ENCODE measurements at places on chromosomes 3 and 15. TPM values are rescaled to one million over a fixed set of nuclear protein-coding genes. Genes with fewer than 3 reads are reported as not detected.

- no peak for DNase-seq
These were observed 163.4 kb downstream of the ATG7 start for GRCh38 chr3:11435440-11436165.

DNA sequence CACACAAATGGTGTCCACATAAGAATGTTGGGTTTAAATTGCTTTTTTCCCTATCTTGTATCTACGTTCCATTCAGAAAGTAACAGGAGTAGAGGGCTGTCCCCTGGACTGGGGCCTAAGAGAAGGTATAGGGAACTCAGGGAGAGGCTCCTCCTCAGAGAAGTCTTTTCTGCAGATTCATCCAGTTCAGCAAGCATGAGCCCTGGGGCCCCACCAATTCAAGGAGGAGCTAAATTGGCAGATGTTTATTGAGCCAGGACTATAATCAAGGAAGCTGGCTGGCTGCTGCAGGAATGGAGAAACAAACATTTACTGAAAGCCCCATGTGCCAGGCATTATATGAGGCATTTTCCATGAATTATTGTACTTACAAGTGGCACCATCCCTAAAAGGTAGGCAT, 22.1 kb upstream of the LARS2 start:
- no peak for DNase-seq

DNA sequence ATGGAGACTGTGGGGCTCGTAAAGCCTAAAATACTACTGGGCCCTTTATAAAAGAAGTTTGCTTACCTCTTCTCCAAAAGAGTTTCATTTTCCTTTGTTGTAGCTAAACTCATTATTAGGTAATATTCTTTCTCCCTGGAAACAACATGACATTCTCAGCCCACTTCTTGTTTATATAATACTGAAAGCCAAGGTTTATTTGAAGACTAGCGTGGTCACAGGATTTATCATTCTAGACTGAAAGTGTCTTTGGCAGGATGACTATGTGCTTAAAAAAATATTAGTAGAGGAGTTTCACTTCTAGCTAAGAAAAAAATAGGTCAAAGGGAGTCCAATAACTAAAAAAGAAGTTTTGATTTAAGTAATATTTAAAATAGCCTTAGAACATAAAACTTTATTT, 1085.2 kb upstream of the CADM2 start:
- DNase-seq: no peak

- no peak for DNase-seq
These were observed 7.8 kb downstream of the SMAD6 start for GRCh38 chr15:66709884-66710283.

GRCh38 chr3:41683666-41684350, 278.1 kb downstream of the ULK4 start:
- DNase-seq: no peak

DNA sequence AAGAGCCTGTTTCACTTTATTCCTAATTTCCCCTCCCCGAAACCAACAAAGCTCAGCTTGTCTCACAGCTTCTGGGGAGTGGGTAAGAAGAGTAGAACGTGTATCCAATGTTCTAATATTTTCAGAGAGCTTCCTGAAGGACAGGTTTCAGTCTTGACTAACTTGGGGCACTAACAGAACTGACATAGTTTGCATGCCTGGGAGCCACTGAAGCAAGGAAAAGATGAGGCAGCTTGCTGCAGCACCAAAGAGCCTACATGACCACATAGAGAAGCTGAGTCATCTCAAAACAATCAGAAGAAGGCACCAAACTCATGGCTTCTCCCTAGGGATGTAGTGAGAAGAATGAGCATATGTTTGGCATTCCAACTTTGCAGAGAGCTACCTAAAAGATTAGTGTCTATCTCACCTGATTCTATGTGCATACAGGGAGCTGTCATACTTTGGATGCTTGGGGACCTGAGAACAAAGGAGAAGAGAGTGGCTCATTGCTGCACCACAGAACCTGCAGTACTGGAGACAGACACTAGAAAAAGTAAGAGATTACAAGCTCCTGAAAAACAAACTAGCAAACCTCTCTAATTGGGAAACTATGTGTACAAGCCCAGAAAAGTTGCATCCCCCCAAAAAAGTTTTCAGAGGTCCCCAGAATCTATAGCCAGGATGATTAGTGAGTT, 86.9 kb downstream of the DCLK3 start:
- DNase-seq: no peak

DNA sequence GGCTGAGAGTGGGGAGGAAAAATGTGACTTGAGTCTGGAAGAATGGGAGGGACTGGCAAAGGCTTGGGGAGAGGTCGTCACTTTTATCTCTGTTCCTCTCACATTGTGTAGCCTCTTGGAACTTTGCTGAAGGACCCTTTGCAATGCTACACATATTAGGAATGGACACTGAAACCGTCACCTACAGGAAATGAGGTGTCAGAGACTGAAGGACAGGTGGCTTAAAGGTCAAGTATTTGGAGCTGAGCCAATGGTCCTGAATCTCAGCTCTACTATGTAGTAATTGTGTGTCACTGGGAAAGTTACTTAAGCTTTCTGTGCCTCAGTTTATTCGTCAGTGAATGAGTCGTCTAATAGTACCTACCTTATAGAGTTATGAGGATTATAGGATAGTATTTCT, 14.7 kb downstream of the MCTP2 start:
- DNase-seq: no peak

GRCh38 chr15:39144051-39144450, 436.8 kb upstream of the THBS1 start:
- DNase-seq: no peak

GRCh38 chr3:65348398-65348995, 660.7 kb upstream of the ADAMTS9 start:
- DNase-seq: no peak

GRCh38 chr3:122975163-122975923, 52.2 kb downstream of the SEMA5B start:
- peak; percentile 89 for DNase-seq

The CTXN2 gene
- not detected for total RNA-seq

The RAB7A gene
- total RNA-seq: 73.6 TPM

The BNIP2 gene
- total RNA-seq: 199 TPM

The PRR20G gene
- not detected for total RNA-seq
